Nephron progenitor cell (in vitro differentiated cells): ENCODE measurements at places on chromosomes 7 and 10.

- H3K27ac ChIP-seq = no peak overlapping the region
- H3K4me1 ChIP-seq = peaks cover 13% of the 10 kb centered on the region
- no peaks in the 10 kb centered on the region for H3K36me3 ChIP-seq
- no peaks in the 10 kb centered on the region for H3K27me3 ChIP-seq
- DNase-seq = no peak
Measured at GRCh38 chr7:18573410-18574234, 78.1 kb downstream of the HDAC9 start.

GRCh38 chr10:13939391-13939790 lies 352.6 kb downstream of the PRPF18 start:
- H3K27ac ChIP-seq = no peak overlapping the region
- peaks cover 47% of the 10 kb centered on the region for H3K36me3 ChIP-seq
- no peak for DNase-seq
- peaks cover 15% of the 10 kb centered on the region for H3K27me3 ChIP-seq

DNA sequence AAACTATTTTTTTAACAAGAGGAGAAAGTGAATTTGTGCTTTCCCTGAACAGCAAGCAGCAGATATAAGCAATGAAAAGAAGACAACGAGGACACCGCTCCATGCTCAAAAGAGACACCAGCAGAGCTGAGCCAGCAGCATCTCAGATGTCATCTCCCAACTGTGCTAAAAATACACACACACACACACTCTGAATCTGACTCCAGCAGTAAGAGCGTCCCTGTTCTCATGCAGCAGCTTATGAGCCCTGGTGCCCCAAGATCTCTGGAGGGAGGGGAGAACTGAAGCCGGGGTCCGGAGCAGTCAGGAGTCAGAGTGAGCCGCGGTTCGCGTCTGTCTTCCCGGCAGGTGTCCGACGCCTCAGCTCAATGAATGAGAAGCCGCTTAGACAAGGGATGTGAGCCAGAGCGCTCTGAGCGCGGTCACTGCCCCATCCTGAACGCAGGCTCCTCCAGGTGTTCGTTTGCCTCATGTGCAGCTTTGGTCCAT lies 49.2 kb downstream of the SVIL start:
- H3K36me3 ChIP-seq = peaks cover 28% of the 10 kb centered on the region
- DNase-seq = peak; percentile 23
- no peak overlapping the region for H3K4me3 ChIP-seq
- H3K27ac ChIP-seq = no peak overlapping the region

DNA sequence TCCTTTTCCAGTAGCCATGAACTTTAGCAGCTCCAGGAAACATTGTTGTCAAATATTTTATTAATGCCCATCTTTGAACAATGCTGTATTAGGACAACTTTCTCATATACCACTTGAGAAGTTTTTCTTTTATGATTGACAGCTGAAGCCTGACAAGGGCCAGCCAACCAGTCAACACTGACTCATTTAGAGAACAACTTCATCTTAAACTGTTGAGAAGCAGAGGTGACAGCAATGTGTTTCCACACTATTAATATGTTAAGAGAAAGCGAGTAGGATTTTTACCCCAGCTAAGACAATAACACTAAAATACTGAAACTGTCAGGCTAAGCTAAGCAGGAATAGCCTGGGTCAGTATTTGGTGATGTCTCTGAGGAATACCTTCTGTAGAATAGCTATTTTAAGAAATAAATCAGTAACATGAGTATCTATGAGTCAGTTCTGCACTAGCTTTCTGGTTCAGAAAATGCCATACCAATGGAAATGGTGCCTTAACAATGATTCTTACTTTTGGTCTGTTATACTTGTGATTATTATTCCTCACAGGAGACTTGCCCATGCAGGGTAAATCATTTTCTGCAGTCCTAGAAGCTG lies 168.8 kb upstream of the POT1 start:
- H3K27ac ChIP-seq = no peak overlapping the region
- DNase-seq = no peak
- H3K27me3 ChIP-seq = no peaks in the 10 kb centered on the region
- no peaks in the 10 kb centered on the region for H3K36me3 ChIP-seq

DNA sequence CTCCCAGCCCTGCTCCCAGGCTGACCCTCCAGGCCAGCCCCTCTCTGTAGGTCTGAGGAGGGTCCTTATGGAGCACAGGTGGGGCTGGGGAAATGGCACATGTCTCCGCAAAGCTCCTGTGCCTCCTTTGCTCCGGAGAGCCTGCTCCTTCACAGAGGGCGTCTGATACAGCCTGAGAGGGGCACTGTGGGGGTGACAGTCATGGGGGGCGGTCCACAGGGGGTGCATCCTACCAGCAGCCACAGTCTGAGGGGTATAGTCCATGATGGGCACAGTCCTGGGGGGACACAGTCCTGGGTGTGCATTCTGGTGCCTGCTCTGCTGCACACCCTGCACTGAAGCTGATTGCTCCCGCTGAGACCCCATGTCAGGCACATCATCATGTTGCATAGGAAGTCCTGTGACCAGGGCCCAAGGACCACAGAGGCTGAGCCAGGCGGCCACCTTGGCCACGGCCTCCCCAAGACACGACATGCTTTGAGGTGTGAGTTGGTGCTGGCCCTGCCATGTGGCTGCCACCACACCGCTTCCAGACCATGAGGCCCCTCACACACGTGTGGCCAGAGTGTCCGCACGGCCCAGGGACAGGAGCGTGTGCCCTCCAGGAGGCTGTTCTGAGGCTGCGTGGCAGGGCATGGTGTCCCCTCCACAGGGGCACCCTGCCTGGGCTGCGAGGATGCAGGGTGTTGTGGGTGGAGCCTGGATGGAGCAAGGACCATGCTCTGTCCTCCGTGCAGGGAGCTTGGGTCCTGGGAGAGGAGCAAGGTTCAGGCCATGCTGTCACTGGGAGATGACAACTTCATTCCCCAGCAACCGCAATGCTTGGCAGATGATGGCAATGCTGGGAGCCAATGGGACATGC lies 59.2 kb downstream of the PWWP2B start:
- H3K27me3 ChIP-seq = peaks cover 30% of the 10 kb centered on the region
- H3K27ac ChIP-seq = no peak overlapping the region
- no peaks in the 10 kb centered on the region for H3K4me1 ChIP-seq
- peak; percentile 1 for DNase-seq

DNA sequence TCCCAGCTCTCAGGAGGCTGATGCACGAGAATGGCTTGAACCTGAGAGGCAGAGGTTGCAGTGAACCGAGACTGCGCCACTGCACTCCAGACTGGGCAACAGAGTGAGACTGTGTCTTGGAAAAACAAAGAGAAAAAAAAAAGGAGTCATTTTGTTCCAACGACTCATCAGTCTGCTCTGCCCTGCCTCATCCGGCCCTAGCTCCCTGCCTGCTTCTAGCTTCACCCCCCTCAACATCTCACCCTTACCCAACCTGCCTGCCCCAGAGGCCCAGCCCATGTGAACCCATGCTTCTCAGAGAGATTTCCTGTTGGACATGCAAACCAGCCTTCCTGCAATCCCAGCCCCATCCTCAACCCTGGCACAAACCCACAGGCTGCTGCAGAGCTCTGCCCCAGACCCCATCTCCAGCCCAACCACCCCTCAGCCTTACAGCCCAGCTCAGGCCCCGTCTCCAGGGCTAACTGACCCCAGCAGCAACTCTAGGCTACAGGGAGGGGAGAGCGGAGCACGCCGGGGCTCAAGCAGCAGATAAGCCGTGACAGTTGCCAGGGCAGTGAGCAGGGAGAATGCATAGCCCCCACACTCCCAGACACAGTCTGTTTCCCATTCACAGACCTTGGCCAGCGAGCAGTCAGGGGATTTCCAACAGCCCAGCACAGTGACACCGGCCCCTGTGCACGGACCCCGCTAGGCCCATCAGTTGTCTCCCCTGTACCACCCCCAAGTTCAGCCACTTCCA lies 86.0 kb upstream of the KCTD7 start:
- H3K4me3 ChIP-seq = no peak overlapping the region
- H3K36me3 ChIP-seq = peaks cover 31% of the 10 kb centered on the region
- peaks cover 4% of the 10 kb centered on the region for H3K27me3 ChIP-seq
- no peak for DNase-seq
- peak overlapping the region; percentile 96 for H3K27ac ChIP-seq
- peaks cover 21% of the 10 kb centered on the region for H3K4me1 ChIP-seq

DNA sequence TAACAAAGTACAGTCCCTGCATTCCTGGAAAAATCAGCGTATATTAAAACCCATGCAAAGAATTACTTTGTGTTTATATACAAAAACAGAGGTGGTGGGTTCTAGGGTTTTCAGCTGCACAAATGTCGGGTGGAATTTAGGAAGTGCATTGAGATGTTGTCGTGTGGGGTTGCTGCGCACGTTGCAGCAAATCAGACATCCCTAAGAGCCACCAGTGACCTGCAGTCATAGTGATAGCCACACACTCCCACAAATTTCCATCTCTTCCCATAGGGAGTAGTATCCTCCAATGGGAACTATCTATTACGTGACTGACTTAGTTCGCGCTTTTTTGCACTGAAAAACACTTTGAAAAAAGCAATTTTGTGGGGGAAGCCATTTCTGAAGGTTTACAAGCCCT lies 375.2 kb upstream of the GALNT17 start:
- no peak overlapping the region for H3K27ac ChIP-seq
- no peak for DNase-seq
- peaks cover 77% of the 10 kb centered on the region for H3K4me1 ChIP-seq
- H3K27me3 ChIP-seq = no peaks in the 10 kb centered on the region
- no peak overlapping the region for H3K4me3 ChIP-seq
- peaks cover 42% of the 10 kb centered on the region for H3K36me3 ChIP-seq

DNA sequence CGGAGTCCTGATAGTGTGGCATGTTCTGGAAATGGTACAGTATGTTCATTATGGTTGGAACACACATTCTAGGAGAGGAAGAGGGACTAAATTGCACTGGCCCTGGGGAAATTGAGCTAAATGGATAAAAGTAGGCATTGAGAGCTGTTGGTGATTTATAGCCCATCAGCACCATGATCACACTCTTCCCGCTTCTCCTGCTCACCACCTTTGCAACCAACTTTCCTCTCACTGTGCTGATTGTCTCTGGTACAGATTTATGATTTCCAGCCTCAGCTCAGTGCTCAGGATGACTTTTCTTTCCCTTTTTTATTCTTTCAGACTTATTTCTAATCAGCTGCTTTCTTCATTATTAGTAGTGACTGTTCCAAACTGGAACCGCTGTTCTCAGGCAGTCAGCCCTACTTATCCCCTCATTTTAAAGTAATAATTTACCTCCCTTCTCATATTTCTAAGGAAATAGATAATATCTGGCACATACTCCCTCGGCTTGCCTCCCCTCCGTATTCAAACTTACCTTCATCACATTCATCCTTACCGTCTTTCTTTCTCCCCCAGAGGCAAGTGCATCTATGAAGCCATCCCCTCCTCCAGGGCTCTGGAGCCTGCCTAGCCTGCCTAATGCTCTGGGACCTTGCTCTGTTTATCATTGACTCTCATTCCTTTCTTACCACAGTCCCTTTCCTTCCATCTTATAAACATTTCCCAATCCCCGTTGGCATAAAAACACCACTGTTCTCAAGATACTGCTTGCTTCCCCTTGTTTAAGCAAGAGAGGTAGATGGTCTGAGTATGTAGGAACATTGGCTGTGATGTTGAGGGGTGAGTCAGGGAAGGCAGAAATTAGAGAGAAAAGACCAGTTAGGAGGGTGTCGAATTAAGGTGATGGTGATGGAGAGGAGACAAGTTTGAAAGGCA lies 51.6 kb upstream of the RPA3 start:
- peak overlapping the region; percentile 63 for H3K27ac ChIP-seq
- no peak for DNase-seq
- peaks cover 39% of the 10 kb centered on the region for H3K4me1 ChIP-seq
- H3K4me3 ChIP-seq = no peak overlapping the region

GRCh38 chr7:33845991-33846509 lies 59.3 kb upstream of the BMPER start:
- no peak overlapping the region for H3K27ac ChIP-seq
- peaks cover 7% of the 10 kb centered on the region for H3K27me3 ChIP-seq
- H3K36me3 ChIP-seq = no peaks in the 10 kb centered on the region
- no peaks in the 10 kb centered on the region for H3K4me1 ChIP-seq
- no peak overlapping the region for H3K4me3 ChIP-seq

- H3K4me3 ChIP-seq = no peak overlapping the region
- H3K27ac ChIP-seq = no peak overlapping the region
- no peaks in the 10 kb centered on the region for H3K36me3 ChIP-seq
- H3K27me3 ChIP-seq = no peaks in the 10 kb centered on the region
- DNase-seq = no peak
Measured at GRCh38 chr10:107451047-107451446, 286.5 kb upstream of the SORCS1 start.

DNA sequence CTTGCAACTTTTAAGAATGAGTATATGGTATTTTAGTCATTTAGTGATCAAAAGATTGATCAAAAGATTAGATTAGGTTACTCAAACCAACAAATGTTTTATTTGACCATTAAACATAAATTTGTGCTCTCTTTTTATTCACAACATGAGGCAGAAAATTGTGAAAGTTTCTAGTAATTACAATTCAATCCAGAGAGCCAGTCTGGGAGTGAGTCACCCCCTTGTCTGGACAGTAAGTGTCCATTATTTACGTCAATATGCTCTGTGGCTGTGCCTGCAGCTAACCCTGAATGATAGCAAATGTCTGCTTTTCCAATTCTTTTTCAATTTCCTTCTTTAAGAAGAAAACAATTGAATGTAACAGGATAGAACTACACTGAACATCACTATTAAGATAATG lies 27.9 kb downstream of the GNG11 start:
- H3K27me3 ChIP-seq = no peaks in the 10 kb centered on the region
- no peak for DNase-seq
- H3K27ac ChIP-seq = no peak overlapping the region
- no peak overlapping the region for H3K4me3 ChIP-seq
- H3K36me3 ChIP-seq = no peaks in the 10 kb centered on the region
- no peaks in the 10 kb centered on the region for H3K4me1 ChIP-seq

DNA sequence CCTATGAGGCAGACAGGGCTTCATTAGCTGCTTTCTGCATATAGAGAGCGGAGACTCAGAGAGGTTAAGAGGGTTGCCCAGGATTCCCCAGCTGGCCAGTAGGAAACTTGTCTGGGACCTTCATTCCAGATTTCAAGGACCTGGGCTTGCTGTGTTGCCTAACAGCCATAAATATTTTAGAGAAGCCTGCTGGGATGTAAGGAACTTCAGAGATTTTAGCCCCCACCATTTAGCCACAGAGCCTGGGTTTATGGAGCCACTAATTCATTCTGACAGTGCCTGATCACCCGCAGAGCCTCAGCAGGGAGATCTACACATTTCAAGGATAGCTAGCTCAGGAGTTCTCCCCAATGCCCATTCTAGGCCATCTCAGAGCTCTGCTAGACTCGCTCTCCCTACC lies 56.6 kb upstream of the TRUB1 start:
- H3K4me1 ChIP-seq = peaks cover 85% of the 10 kb centered on the region
- DNase-seq = peak; percentile 50
- peak overlapping the region; percentile 11 for H3K4me3 ChIP-seq
- peak overlapping the region; percentile 94 for H3K27ac ChIP-seq

DNA sequence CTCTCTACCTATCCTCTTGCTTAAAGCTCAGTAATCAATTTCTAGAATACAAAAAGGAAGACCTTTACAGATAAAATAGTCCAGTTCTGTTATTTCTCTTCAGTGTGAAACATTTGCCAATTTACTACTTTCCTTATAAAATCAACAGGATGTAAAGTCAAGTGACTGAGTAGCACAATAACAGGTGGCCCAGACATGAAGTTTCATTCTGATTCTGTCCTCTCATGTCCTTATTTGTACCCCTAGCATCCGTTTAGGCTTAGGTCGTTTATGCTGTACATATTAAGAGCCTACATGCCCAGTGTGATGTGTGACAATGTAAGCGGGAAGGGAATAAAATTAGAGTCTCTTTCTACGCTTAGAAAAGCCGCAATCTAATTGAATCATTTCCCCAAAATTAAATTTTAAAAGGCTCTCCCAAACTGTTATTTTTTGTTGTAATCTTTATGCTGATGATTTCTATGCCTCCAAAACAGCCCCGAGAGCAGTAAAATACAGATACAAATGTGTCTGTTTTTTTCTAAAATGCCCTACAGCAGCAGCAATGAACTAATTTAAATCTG lies 29.1 kb downstream of the EPC1 start:
- peaks cover 77% of the 10 kb centered on the region for H3K36me3 ChIP-seq
- DNase-seq = no peak
- H3K27ac ChIP-seq = no peak overlapping the region
- no peaks in the 10 kb centered on the region for H3K27me3 ChIP-seq
